Panc1 (cell line): ENCODE measurements at places on chromosomes 3 and 15.

DNA sequence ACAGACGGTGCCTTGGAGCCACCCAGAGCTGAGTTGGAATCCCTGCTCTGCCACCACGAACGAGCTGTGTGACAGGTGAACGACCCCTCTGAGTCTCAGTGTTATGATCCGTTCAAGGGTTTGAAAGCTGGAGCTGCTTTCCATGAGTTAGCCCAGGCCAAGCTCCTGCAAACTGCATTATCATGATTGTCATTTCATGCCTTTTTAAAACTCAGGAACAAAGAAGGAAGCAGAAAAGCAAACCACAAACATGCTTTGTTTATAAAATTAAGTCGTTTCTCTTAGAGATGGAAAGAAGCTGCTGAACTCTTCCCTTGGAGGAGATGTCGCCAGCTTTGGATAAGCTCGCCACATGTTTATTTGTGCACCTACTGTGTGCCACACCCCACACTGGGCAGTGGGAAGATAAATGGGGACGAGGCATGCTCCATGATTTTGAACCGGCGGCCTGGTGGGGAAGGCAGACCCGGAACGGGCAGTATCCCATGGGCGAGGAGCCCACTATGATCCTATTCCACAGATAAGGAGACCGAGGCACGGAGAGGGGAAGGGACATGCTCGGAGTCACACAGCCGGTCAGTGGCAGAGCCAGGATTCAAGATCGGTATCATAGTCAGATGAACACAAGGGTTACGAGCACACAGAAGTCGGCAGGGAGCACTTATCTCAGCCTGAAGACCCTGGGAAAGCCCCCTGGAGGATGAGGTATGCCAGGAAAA, 15.9 kb downstream of the HRH1 start:
- DNase-seq = no peak

GRCh38 chr3:159631226-159631625, 357.4 kb upstream of the IL12A start:
- DNase-seq = no peak

GRCh38 chr3:57078635-57079473, 18.4 kb downstream of the SPATA12 start:
- DNase-seq = no peak

- no peak for DNase-seq
These were observed 134.0 kb downstream of the TPRA1 start for GRCh38 chr3:127456471-127457093.
